SK-N-SH treated with all-trans-retinoic acid at 6 μM for 48 hours (cell line): ENCODE measurements at places on chromosomes 12 and 14.
A peak's percentile ranks its signal among the peaks of the same experiment; 100 is the strongest.

DNA sequence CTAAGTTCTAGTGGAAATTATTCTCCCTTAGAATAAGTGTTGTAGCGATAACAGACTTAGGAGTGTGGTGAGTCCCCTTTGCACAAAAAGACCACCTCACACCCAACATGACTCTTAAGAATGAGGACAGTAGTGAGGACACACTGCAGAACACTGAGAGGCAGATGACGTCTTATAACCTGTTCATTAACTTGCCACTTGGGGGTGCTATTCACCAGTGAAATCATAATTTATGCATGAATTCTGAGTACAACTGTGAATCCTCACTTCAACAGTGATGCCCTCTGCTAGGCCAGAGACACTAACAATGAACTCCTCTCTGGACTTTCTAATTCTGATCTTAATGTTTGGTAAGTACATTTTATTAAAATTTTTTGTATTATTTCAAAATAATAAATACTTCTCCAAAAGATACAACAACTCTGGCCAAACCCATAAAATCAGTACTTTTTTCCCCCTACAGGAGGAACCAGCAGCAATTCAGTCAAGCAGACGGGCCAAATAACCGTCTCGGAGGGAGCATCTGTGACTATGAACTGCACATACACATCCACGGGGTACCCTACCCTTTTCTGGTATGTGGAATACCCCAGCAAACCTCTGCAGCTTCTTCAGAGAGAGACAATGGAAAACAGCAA, 274.7 kb downstream of the DAD1 start:
- peak; percentile 95 for ATAC-seq

DNA sequence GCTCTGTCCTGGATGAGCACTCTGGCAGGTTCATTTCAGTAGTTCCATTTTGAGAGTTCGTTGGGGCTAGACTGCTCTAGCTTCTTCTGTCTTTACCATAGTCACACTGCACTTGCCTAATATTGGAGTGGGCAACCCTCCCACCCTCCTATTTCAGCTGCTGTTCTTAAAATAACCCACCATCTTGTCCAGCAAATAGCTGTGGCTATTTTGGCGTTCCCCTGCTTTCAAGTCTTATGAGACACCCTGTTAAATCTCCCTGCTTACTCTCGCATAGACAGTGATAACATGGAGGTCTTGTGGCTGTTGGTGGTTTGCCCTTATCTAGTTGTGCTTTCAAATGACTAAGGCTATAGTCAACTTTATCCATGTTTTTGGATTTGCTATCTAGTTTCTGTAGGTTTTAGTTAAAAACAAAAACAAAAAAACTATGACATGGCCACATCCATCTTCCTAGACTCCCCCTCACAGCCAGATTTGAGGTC, 65.5 kb downstream of the LRP6 start:
- no peak for ATAC-seq

DNA sequence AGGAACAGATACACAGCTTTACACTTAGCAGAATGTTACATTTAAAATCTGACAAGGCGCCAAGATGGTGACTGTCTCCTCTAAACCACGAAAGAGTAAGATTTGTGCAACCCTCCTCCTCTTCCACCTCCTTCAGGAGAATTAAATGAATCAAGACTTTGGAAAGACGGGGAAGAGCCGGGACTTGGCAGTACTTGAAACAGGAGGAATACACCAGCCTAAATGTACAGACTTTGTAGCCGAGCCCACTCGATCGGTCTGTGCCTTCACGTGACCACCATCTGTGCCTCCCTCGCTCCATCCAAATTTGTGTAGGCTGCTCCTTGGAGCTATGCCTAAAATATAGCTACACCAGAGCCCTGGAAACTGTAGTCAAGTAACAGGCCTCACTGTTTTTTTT, 38.3 kb downstream of the SSPN start:
- no peak for ATAC-seq

GRCh38 chr12:126700096-126700495, 1566.9 kb upstream of the TMEM132C start:
- no peak for ATAC-seq

DNA sequence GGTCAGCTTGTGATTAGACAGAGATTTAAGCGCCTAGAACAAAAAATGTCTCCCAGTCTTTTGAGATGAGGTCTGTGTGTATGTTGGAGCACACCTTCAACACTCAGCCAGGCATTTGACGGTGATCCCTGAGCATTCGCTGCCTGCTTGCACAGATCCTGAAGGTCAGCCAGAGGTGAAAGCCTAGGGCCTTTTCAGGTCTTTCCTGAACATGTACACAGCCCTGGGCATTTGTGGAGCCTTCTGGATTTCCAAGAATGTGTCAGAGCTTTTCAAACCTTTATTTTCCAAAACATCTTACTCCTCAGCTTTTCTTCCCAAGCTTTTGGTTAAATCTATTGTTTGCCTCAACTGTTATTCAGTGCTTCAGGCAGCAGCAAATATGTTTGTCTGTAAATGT, 59.1 kb upstream of the AMN start:
- ATAC-seq = no peak

DNA sequence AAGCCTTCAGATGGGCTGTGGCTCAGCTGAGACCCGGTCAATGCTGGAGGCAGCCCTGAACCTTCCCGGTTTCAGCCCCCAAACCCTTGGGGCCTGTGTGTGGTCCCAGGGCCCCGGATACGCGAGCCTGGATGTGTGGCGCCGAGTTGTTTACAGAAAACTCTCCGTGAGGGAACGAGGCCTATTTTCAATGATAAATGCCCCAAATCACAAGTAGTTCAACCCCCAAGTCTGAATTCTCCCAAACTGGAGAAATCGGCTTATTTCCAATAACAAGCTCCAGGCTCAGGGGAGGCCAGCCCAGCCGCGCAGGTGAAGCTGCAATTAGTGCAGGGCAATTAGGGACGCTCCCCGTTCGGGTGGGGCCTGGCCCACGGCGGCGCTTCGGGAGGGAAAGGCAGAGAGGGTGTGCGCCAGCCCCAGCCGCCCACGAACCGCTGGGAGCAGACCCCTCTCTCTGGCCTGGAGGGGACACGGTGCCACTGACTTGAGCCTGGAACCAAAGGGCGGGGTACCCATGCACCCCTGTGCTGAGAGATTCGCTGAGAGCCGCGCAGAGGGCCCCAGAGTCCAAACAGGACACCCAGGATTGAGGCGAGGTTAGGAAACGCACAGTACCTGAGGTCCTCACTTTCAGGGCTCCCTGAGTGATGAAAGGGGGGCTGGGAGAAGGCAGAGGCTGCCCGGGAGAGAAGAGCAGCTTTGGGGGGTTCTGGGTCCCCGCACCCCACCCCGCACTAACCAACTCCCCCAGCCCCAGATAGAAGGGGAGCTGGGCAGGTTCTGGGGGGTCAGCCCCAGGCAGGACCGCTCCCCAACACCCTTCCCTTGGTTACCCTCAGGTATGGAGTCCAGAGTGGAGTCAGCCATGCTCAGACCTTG, 14.2 kb upstream of the ANKRD9 start:
- ATAC-seq = no peak

- ATAC-seq = no peak
These were observed 5.1 kb downstream of the PCK2 start for GRCh38 chr14:24098927-24099813.

DNA sequence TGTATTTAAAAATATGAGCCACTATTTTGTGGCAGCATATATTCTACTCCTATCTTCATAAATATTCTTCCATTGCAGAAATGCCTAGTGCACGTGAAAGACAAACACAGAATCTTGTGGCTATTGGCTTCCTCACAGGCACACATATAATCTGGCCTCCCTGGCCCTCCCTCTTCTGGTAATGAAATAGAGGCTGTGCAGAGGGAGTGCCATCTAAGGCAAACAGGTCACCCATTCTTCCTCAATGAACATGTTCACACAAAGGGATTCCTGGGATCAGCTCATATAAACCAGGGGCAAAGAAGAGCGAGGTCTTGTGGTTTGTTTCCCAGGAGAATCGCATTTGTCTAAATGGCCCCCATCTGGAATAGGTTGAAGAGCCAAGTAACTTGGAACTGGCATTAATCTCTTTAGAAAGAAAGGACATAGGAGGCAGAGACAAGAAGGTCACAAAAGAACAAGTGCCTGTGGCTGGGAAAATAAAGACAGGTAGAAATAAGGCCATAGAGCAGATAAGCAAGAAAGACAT, 171.6 kb upstream of the PTPRQ start:
- no peak for ATAC-seq

DNA sequence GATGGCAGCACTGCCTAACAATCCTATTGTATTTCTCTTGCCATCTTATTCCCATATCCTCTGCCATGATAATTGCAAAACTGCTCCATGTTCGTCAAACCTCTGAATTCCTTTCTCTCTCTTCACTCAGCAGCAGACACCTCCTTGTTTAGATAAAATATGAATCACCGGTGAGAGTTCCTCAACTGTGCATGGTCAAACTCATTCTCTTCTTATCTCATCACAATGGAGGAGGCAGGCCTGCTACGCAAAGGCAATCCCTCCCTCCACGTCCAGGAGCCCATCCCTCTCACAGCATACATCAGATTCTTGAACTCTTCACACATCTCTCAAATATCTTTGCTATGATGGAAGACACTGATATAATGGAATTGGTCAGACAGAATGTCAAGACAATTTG, 90.1 kb upstream of the DAAM1 start:
- peak; percentile 75 for ATAC-seq

- no peak for ATAC-seq
These were observed 18.5 kb downstream of the TRPV4 start for GRCh38 chr12:109814600-109815150.

DNA sequence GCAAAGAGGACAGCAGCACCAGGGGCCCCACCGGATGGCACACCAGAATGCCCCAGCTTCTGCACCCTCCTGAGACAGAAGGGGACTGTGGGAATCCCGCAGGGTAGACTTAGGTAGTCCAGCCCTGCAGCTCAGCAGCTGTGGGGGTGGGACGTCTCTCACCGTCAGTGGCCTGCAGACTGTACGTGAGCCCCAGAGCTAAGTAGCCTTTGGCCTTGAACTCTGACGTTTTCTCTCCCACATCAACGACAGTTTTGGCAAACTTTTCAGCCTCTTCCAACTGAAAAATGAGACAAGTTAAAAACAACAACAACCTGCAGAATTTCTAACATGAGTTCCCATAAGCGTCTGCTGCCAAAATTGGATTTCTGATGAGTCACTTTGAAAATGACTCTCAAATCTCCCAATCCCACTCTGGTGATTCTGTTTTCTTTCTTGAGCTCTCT, 161.4 kb downstream of the TTC7B start:
- peak; percentile 86 for ATAC-seq
